ENCODE measurements at places on chromosomes 1 and 21.
A peak's percentile ranks its signal among the peaks of the same experiment; 100 is the strongest.

- DNase-seq: no peak
These were observed 49.9 kb downstream of the CHRM3 start for GRCh38 chr1:239436286-239436685.

DNA sequence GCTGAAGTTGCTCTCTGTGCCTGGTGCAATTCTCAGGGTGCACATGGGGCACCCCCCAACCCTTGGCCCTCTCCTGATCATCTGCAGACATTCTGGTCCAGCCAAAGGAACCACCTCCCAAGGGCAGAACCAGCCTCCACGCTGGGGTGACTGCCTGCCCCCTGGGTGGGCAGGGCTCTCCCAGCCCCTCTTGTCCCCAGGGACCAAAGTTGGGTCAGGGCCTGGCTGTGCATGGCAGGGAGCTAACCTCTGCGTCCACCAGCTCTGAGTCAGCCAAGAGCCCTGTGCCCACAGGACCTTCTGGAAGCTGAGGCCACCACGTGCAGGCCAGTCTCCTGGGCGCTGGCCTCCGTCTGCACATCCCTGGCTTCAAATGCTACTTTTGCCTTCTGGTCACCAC is 101.9 kb downstream of the SIK1 start:
- no peak for DNase-seq

GRCh38 chr21:39663066-39663465 is 50.3 kb downstream of the B3GALT5 start:
- DNase-seq: no peak

GRCh38 chr1:81850495-81850894 is 49.8 kb downstream of the ADGRL2 start:
- no peak for DNase-seq

- DNase-seq: no peak
These were observed 21.0 kb downstream of the S100A10 start for GRCh38 chr1:151972542-151973248.

DNA sequence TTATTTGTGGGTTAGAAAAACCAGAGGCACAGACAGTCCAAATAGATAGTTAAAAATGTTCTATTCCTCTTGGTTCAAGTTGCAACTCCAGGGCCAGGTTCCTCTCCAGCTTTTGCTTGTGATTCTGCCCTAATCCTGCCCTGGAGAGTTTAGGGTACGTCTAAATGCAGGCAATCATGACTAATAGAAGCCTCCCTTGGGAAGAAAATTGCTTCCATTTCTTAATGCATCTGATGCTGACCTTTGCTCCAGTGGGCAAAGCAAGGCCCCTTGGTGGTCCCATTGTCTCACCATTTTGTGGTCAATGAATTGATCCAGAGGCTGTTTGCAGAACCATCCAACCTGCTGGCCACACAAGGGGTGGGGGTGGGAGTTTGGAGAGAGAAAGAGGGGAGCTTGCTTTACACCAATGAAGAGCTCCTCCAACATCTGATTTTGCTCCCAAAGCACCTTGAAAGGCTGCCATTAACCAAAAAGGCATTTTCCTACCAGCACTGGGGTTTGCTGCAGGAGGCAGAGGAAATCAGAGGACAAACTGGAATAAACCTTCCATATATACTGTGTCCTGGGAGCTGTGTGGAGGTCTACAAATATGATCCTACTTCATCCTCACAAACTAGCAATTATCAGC is 31.3 kb downstream of the C8B start:
- no peak for DNase-seq

DNA sequence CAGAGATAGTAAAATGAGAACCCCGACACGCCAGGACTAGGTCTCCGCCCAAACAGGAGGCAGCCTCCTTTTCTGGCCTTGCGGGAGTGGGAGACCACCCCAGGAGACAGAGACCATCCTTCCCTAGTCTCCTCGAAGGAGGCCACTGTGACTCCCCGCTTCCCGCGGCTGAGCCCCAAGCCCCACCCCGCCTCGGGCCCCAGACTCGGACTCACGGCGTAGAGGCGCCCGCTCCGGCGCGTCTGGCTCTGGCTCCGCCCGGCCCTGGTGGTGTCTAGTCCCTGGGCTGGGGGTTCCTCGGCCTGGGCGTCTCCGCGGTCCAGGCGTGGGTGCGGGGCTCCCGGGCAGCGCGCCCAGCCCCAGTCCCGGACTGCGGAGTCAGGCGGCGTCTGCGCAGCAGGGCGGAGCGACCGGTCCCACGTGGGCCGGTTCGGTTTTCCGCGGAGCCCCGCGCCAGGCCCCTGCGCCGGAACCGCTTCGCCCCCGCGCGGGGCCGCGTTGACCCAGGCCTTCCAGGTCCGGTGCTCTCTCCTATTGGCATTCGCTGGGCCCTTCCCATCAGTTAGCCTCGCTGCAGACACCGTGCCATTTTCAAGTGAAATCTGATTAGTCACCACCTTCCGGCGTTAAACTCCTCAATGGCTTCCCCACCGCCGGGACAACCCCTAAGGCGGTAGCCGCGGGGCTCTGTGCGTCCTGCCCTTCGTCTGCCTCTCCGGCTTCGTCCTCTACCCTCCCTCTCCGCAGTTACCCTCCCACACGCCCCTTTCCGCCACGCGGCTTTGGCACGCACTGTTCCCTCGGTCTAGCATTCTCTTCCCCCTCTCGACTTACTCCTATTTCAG is at the start of gene C1orf216:
C1orf216 (minus strand) TSS at position 393 of the 845 bp plus-strand sequence. CDS start 2,563 bp downstream, outside the sequence.
- DNase-seq: peak; percentile 65

- DNase-seq: no peak
These were observed 5.5 kb downstream of the ETV3 start for GRCh38 chr1:157132616-157133167.

GRCh38 chr1:104874044-104874443 is 1124.3 kb downstream of the AMY1C start:
- no peak for DNase-seq

DNA sequence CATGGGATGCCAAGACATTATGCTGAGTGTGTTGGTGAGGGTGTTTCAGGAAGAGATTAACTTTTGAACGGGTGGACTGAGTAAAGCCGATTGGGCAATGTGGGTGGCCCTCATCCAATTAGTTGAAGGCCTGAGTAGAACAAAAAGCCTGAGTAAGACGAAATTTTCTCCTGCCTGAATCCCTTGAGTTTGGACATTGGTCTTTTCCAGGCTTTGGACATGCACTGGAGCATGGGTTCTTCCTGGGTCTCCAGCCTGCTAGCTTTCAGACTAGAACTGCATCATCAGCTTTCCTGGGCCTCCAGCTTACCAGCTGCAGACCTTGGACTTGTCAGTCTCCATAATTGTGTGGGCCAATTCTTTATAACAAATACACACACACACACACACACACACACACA is 63.6 kb downstream of the NIBAN1 start:
- DNase-seq: no peak

- DNase-seq: peak; percentile 70
These were observed 28.3 kb upstream of the PCBP3 start for GRCh38 chr21:45615145-45615711.

DNA sequence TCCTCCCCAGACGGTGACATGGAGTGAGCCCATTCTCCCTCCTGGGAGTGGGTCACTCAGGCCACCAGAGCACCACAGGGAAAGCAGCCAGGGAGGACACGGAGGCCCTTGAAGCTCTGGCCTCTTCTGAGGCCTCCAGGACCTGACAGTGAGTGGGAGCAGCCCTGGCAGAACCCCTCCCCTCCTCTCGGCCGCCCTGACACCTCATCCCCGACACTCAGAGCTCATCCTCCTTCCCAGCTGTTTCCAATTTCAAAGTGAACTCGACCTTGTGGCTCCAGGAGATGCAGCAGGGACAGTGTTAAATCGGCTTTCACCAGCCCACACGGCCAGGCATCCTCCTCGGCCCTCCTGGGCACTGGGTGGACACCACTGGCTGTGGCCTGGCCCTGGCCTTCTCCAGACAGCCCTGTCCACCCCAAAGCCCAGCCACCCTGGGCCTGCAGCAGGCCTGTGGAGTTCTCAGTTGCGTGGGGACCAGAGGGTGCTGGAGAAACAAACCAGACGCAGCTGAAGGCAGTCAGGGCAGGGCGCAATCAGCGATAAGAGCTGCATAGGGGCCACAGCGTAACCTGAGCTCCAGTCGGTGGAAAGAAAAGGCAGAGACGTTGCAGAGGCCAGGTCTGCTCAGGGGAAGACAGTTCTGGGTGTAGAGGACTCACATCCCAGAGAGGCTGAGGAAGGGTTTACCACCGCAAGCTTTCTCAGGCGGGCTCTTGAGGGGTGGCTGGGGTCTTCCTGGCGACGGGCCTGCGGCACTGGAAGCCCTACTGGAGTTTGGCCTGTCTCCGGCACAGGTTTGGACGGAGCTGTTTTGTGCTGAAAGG is 27.1 kb downstream of the FTCD start:
- no peak for DNase-seq

DNA sequence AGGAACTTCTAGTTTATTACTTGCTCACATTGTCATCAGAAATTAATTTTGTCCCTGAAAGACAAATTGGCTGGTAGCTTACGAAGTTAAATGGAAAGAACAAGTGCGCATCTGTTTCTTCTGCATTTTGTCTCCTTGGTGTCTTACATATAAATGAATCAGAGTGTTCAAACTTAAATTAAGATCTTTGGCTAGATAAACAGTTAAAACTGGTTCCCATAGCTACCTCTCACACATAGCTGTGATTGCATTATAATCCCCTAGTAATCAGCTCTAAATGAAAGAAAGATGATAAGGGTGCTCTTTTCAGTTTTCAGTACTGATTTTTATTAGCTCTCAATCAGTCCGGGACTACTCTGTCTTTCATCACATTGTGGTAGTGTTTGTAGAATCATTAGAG is 124.2 kb upstream of the LMO4 start:
- no peak for DNase-seq

DNA sequence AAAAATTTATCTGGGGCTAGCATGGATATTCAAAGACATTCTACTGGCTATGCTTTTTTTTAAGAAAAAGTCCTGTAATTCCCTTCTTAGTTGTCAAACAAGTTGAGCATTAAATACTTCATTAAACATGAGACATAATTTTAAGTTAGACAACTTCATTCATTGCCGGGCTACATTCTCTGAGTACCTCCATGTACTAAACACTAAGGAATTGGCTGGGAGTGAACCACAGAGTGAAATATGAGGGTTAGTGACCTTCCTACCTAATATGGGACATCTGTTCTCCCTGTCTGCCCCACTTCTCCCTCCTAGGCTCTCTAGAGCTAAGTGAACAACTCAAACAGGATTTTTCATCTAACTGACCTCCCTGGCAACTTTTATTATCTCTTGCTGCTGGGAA is 370.4 kb downstream of the VAV3 start:
- DNase-seq: no peak

- DNase-seq: no peak
These were observed 94.0 kb downstream of the TMEM200B start for GRCh38 chr1:29029667-29030066.

DNA sequence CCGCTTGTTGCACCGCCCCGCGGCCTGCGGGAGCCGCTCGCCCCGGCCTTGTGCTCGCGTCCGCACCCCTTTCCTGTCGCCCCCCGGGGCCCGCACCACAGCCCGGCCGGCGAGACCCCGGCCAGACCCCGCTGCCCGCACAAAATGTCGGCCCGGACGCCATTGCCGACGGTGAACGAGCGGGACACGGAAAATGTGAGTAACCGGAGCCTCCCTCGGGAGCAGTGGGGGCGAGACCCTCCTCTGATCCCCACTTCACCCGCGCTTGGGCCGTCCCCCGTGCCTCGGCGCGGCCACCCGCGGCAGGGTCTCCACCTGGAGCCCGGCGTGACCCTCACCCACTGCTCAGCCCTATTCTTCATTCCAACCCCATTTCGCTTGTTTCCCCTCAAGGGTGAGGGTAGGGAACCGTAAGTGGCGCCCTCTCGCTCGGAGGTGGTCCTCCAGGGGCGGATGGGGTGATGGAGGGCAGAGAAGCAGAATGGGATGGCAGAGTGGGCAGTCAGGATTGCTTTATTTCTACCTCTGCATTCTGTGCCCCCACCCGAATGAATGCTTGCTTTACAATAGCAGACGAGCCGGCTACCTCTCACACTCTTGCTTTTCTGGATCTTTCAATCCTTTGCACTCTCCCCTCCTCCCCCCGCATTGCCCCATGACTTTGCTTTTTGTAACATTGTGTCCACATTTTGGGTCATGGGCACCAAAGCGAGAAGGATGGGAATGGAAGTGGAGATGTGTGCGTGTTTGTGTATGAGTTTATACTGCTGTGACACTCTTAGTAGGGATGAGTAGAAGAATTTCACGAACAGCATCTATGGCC is 954 bp downstream of the MARK1 start:
- DNase-seq: no peak

- DNase-seq: no peak
These were observed 413 bp downstream of the EFCAB7 start for GRCh38 chr1:63523738-63524137.

DNA sequence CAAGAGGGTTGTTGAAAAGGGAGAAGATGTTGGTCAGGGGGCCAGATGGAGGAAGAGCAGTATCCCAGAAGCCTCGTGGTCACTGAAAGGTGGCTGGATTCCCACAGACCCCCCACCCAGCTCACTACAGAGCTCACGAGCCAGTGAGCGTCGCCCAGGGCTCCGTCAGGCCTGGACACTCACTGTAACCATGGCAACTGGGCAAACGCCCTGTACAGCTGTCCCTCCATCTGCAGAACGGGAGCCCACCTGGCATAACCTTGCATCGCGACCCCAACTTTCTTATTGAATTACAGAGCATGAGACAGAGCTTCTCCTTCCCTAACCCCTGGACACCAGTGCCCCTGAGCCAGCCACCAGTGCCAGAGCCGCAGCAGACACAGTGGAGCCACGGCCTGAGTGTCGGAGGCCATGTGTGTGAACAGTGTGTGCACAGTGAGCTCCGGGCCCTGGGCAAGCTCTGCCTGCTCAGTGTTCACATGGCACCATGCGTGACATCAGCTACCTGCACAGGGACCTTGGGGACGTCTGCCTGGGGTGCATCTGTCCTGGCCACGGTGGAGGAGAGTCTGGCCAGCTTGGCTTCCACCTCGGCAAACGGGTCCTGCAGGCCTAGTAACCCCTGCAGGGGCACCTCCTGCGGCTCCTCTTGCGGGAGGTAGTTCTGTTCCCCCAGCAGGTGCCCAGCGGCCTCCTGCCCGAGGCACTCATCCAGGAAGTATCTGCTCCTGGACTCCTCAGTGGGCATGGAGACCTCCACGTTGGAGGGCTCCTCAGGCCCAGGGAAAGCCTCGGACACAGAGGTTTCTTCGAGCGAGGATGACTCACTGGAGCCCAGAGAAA is 25.9 kb upstream of the DDOST start:
- no peak for DNase-seq

GRCh38 chr1:60133000-60133673 is 59.6 kb upstream of the C1orf87 start:
- no peak for DNase-seq

DNA sequence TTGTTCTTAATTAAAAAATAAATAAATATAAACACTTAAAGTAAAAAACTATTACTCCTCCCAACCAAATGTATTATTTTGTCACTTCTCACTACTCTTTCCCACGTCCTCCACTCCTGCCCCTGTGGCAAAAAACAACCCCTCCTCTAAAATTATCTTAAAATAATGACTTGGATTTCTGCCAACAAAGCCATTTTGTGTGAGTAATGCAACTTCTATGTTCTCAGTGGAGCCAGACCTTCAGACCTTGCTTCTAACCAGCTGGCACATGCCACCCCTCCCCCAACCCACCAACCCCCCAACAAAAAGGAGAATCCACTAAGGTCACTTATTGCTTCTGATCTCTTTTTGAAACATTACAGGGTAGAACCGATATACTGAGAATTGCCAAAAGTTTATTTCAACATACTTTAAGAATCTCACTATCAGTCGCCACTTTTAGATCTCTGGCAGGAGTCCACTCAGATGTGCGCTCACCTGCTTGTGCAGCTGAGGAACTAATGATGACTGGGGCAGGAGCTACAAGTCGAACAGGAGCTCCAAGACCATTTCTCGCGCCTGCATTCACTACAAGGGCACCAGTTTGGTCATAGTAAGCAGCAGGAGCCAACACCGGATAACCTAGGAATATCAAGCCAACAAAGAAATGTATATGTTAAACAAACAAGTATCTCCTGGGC is 58.3 kb upstream of the SDC3 start:
- DNase-seq: no peak

- no peak for DNase-seq
These were observed 55.4 kb downstream of the EPRS1 start for GRCh38 chr1:219990782-219991510.
